ENCODE measurements at places on chromosomes 12 and 14.
A peak's percentile ranks its signal among the peaks of the same experiment; 100 is the strongest.

- DNase-seq = no peak
Observed at GRCh38 chr12:50925342-50925651, 27.0 kb upstream of the HIGD1C start.

DNA sequence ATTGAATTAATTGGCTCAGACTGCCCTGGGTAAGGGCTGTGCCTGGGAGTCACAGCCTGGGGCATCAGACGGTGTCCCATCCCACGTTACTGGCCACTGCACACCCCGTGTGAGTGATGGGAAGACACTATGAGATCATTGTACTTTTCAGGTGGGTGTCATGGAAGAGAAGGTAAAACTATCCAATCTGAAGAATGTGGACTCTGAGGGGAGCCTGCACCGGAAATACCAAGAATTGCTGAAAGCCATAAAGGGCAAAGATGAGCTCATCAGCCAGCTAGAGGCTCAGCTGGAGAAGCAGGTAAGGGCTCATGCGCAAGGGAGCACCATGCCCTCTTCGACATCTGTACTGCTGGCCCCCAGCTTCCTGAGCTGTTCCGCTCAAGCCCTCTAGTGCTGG is 24.0 kb downstream of the PLEKHH1 start:
- DNase-seq = no peak

DNA sequence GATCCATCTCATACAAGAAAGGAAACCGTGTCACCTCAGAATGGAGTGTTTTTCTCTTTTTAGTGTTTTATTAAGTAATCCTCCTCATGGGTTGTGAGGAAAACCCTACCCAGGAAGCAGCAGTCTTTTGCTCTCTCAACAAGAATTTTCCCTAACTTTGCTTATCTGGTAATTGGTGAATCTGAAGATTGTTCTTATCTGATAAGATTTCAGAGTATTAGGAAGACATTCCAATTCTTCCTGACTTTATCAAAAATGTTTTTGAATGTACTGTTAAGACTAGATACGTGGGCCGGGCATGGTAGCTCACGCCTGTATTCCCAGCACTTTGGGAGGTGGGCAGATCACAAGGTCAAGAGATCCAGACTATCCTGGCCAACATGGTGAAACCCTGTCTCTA is 86.0 kb downstream of the PHLDA1 start:
- DNase-seq = no peak

DNA sequence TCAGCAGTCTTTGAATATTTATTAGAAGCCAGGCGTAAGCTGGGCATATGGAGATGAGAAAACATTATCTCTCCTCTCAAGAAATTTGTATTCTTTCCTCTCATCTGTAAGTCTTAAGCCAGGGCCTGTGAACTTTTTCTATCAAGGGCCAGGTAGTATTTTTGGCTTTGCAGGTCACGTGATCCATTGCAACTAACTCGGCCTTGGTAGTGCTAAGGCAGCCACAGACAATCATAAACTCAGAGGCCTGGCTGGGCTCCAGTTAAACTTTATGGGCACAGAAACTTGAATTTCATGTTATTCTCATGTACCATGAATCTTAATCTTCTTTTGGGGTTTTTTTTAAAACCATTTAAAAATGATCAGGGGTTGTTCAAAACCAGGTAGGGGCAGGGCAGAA is 117.4 kb upstream of the PELI2 start:
- no peak for DNase-seq

GRCh38 chr14:99233222-99234035 is 38.6 kb downstream of the BCL11B start:
- DNase-seq = no peak

GRCh38 chr14:78358591-78358990 is 188.4 kb downstream of the NRXN3 start:
- DNase-seq = no peak

DNA sequence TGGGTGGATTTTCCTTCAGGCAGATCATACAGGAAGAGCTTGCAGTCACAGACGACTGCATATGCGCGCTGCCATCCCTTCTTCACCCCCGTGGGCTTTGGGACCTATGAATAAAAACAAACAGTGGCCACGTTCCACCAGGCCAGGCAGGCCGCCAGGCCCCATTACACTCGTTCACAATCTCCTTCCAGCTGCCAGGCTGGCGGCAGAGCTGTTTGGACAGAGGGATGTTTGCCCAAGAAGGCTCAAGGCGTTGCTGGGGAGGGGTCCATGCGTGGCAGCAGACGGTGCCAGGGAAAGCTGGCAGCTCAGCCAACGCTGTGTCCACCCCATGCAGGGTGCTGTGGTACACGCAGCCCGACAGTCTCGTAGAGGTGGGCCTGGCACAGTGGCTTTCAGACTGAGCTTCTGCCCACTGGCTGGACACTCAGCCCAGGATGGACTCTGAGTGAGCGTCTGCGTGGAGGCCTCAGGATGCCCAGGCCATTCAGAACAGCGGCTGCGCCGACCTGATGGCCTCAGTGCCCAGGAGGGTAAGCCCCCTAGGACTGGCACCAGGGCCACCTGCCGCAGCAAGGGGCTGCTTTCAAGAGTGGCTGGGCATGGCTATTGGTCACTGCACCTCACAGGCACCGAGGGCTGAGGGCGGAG is 27.5 kb downstream of the AMN start:
- DNase-seq = no peak

DNA sequence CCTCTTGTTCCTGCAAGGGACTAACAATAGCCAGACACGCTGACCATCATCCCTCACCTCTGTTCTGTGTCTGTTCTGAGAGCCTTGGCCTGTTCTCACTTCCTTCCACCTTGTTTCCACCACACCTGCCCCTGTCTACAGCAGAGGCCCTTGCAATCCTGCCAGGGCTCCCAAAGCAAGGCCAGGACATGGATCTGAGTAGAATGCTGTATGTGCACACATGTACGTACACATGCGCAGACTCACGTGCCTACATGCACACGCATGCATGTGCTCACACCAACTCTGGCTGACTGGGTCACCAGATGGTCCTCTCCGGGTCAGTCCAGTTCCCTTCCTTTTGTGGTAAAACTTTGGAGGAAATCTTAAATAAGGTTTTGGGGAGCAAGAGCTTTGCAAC is 133.0 kb upstream of the C14orf180 start:
- DNase-seq = no peak

DNA sequence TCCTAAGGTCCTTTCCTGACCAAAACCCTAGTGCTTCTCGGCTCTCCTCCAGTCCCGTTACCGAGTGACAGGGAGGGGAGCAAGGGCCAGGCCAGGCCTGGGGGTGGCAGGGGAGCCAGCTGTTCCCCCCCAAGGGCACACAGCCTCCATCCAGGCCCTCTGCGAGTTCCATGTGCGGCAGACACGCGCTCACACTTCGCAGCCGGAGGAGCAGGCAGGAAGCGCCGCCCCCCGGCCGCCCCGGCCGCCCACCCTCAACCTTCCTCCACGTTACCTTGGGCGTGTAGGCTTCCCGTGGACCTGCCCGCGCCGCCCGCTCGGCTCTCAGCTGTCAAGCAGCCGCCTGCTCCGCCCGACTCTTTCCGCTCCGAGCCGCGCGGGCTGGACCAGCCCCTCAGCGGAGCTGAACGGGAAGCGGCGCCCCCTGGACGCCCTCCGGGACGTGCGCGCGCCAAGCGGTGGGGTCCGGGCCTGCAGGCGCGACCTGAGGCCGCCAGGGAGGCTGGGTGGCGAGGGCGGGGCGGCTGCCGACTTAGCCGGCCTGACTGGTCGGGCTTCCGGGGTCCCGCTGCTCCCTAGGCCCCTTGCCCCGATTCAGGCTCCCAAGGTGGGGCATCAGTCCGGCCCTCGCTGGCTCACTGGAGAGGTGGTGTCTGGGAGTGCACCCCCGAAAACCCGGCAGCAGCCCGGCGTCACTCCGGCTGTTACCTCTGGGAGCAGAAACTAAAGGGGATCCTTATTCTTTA is at the start of gene CRACR2A:
CRACR2A (minus strand) TSS at position 369 of the 746 bp plus-strand sequence. CDS start 56,110 bp downstream, outside the sequence.
- DNase-seq = peak; percentile 75

DNA sequence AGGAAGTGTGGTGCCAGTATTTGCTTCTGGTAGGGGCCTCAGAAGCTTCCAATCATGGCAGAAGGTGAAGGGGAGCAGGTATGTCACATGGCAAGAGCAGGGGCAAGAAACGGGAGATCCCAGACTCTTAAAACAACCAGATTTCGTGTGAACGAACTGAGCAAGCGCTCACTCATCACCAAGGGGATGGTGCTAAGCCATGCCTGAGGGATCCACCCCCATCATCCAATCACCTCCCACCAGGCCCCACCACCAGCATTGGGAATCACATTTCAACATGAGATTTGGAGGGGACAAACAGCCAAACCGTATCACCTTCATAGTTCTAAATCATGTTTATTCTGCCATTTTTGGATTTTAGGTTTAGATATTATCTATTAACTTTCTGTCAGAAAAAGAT is 140.9 kb downstream of the TGFB3 start:
- no peak for DNase-seq

GRCh38 chr14:55122440-55122986 is 6.5 kb upstream of the LGALS3 start:
- no peak for DNase-seq

GRCh38 chr14:105223260-105223659 is 25.1 kb upstream of the BTBD6 start:
- DNase-seq = no peak

- no peak for DNase-seq
Observed at GRCh38 chr14:92555465-92556111, 42.0 kb downstream of the RIN3 start.

DNA sequence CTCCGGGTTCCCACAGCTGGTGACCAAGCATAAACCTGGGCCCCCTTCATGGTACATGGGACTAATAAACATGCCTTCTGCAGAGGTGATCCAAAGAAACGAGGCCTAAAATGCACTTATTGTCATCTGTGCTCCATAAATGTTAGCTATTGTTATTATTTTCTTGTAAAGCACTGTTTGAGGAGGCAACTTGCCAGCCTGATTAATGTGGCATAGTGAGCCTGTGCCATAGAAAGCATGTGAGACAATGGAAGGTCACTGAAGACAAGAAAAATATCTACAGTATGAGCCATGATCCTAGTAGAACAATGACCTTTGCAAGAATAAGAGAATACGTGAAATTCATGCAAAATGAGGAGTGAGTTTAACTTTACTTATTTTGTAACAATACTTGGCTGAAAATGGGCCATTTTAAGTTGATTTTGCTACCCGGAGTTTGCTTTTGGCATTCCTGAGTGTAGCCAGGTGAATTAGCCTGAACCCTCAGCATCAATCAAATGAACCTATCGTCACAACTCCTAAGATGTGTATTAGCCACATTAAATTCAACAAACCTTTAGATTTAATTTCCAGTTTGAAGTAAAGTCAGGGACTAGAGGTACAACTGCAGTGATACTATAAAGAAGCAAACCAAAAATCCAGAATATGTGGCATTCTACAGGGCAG is 52.2 kb downstream of the CPM start:
- DNase-seq = no peak

DNA sequence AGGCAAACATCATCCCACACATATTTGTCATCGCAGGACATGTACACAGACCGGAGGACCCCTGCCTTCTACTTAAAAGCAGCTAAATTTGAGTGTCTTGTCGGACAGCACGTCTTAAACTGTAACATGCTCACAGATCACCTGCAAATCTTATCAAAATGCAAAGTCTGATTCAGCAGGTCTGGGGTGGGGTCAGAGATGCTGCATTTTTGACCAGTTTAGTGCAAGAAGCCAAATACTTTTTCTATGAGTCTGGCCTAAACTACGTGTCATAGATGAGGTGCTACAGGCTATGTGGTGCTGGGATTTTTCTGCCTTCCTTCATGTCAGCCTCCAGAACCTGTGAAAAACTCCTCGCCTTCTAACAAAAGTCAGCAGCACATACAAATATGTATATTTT is 178.8 kb upstream of the LHX5 start:
- DNase-seq = no peak

DNA sequence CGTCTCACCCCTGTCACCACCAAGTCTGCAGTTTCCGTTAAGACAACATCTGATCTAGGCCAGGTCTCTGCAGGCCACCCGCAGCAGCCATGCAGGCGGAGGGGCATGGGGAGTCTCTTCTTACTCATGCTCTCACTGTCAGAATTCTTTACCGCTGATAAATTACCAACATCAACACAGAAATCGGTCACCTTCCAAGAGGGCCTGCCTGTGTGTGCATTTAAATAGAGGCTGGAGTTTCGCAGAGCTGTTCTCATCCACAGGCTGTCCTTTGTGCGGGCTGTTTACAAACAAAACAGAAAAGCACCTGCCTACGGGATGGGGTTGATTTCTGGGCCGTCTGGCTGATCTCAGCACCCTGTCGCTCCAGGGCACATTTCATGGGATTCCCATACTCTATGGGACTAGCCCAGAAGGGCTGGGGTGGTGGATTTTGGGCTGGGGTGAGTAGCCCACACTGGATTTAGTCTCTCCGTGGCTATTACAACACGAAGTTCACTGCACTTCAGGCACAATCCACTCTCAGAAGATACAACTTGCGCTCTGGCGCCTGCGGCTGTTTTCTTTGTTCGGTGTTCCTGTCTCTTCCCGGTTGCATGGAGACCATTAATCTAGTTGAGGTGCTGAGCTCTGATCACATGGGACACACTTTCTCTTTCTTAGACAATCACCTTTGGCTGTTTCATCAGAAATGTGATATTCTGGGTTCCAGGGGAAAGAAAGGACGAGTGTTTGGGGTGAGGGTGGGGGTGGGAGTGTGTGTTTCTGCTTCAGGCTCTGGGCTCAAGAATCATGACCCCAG is 331.1 kb downstream of the GLT1D1 start:
- no peak for DNase-seq

DNA sequence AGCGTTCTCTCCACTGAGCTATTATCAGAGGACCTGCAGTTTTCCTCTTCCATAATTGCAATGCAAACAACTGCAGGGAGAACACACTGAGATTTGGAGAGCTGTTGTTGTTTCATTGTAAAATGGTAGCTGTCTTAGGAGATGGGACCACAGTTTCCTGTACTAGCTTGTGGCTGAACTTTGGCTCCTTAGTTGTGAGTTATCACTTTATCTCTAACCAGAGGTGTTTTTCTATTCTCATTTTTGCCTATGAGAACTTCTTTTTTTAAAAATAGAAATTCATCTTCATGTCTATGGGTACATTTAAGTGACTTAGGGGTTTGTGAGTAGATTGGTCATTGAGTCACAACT is 216.5 kb downstream of the SLC38A4 start:
- DNase-seq = no peak

DNA sequence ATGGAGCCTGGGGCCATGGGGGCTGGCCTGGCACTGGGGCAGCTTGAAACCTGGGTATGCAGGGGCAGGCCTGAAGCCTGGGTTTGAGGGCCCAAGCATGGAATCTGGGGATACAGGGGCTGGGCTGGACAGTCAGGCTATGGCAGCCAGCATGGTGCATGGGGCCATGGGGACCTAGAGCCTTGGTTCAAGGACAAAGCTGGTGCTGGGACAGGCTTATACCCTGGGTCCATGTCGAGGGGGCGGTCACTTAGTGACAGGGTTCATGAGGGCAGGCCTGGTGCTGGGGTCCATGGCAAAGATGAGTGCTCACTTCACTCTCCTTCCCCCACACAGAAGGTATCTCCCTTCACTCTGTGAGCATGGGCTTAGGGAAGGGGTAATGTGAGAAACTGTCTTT is 116.2 kb downstream of the BBS10 start:
- DNase-seq = no peak

All from T-helper 17 cell (primary cell).